Activated T-helper 17 cell treated with anti-CD3 and anti-CD28 coated beads, Interleukin-2, amount 50 U/mL, for 72 hours (primary cell): ENCODE measurements at places on chromosomes 16 and 17.

DNA sequence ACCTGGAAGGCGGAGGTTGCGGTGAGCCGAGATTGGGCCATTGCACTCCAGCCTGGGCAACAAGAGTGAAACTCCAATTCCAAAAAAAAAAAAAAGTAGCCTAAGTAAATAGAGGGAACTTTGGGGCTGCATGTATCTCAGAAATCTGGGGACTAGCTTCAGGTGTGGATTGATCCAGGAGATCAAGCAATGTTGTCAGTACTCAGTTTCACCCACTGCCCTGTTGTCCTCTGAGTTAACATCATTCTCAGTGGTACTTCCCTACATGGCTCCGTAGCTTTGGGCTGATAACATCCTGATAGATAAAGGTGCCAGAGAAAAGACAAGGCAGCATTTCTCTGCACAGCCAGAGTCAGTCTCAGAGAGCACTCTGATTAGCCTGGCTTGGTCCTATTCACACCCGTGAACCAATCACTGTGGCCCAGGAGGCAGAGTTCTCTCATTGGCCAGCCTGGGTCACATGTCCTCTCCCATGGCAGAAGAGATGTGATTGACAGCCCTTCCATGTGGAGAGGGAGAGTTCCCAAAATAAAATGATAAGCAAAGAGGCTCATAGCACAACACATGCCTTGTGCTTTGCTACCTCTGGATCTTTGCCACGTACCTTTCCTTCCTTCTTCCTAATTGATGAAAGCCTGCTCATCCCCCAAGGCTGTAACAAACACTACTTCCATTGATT is 99.6 kb downstream of the ABCC1 start:
- ATAC-seq = peak; percentile 45

- ATAC-seq = no peak
Measured at GRCh38 chr17:27532269-27533263, 76.3 kb downstream of the KSR1 start.

DNA sequence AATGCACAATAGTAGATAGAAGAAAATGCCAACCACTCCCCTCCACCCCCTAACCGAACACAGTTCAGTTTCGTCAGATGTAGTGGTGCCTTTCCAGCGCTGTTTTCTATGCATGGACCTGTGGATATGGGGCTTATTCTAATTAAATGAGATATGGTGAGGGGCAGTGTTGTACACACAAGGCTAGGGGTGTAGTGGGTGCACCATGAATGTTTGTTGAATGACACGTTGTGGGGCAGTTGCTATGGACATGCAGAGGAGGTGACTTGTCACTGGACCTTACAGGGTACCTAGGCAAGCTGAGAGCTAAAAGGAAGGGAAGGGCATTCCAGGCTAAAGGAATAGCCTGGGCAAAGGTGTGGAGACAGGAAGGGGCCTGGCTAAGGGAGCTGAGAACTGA is 3.4 kb downstream of the PDK2 start:
- no peak for ATAC-seq

- peak; percentile 64 for ATAC-seq
Measured at GRCh38 chr16:17461951-17462729, 8.6 kb downstream of the XYLT1 start.

GRCh38 chr17:10646392-10646990 is 10.6 kb downstream of the MYH3 start:
- peak; percentile 46 for ATAC-seq

DNA sequence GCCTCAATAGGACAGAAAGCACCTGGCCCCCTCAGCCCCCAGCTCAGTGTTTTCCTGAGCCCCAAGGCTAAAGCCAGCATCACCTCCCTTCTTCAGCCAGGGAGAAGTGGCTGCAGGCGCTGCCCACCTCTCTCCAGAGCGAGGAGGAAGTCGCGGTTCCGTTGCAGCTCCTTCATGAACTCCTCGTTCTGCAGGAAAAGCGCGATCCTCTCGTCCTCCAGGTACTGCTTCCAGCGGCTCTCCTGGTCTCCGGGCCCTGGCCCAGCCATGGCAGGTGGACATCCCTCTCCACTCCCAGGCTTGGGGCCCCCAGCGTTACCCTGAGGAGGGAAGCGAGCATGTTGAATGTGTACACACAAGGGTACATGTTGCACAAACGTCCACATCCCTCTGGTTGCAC is 22.7 kb upstream of the MRPS23 start:
- no peak for ATAC-seq

DNA sequence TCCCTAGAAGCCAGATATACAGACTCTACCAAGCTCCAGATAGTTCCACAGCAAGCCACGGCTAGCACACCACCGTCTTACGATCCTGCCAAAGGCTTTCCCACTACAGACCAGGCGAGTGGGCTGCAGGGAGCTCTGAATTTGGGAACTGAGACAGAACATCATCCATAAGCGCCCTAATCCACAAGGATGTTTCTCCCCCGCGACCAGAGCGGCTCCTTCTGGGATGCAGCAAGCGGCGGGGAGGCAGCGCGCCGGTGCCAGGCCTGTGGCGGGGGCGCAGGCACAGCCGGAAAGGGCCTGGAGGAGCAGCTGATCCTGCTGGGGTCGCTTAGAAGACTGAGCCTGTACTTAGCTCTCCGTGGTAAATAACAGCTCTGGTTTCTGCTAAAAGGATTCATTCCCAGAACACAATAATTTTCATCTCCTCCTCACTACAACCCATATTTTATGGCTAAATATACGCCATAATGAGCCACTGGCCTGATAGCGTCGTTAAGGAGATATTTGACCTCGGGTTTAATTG is 16.2 kb upstream of the FOXF1 start:
- no peak for ATAC-seq

- peak; percentile 87 for ATAC-seq
Measured at GRCh38 chr16:3214904-3215600, 19.9 kb downstream of the ZNF200 start.

DNA sequence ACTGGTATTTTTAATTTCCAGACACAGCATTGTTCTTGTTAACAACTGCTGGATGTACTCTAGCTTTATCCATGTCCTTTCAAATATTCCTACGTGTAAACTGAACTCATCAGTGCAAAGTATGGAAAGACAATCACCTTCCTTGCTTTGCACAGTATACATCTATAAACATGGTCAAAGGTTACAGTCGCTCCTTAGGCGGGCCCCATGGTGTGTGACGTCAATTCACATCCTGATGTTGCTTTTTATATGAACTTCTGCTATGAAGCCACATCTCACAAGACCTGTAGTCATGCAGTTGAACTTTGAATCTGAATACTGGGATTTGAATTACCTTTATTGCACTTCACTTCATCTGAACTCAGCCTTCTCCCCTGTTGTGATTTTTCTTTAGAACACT is 447.6 kb upstream of the PSMD7 start:
- ATAC-seq = no peak

GRCh38 chr16:29321000-29321393 is 85.5 kb downstream of the NPIPB11 start:
- ATAC-seq = no peak

DNA sequence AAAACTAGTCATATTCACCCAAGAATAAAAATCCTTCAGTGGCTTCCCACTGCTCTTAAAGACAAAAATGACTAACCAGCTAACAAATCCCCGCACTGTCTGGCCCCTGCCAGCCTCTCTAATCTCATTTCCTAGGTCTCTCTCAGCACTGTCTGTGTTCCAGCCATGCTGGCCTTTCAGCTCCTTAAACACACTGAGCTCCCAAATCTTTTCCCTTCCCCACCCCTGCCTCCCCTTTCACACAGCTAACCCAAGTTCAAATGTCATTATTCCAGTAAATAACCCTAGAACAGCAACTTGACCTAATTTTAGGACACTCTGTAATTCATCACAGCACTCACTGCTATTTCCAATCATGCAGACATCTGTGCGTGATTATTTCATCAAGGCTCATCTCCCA is 7.8 kb downstream of the SHCBP1 start:
- no peak for ATAC-seq

DNA sequence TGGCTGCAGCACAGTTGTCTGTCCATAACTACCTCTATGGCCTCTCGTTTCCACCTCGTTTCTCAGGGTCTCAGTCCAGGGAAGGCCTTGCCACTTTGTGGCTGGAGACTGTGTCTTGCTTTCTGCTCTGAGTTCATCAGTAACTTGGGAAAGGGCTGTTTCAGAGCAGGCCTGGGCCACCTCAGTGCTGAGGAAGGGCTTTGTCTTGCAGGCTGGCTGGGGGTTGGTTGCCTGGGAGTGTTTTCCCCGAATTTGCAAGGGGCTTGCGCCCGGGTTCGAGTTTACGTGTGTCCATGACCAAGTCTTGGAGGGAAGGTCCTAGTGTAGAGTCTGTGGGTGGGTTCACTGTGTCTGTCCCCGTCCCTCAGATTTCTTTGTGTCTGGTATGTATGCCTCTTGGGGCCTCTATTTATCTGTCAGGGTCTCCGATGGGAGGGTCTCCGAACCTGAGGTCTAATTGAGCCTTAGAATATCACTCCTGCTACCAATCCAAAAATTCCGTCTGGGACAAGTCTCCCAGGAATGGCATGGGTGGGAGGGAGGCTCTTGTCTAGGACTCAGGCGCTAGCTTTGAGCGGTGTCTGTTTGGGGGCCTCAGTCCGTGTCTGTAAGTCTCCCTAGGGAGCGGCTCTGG is 594 bp upstream of the TGFB1I1 start:
- ATAC-seq = no peak

- no peak for ATAC-seq
Measured at GRCh38 chr17:35236821-35237220, 6.1 kb upstream of the SLFN5 start.

GRCh38 chr17:68222606-68223005 is 25.2 kb upstream of the AMZ2 start:
- ATAC-seq = no peak

DNA sequence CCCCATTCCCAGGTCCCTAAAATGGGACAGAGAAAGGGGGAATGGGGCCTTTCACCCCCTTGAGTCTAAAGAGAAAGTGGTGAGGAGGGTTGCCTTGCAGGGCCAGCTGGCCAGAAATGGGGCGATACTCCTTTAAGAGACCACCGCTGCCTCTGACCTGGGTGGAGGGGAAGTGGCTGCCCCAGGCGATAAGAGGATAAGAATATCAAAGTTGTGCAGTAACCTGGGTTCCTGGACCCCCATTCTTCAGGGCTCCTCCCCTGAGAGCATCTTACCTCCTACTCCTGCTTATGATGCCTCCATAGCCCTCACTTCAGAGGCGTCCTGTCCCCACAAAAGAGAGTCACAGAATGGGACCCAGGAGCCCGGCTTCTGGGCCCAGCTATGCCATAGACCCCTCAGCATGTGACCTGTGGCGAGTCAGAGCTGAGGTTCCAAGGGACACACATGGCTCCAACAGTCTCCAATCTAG is 5.2 kb upstream of the TSPOAP1 start:
- ATAC-seq = no peak

DNA sequence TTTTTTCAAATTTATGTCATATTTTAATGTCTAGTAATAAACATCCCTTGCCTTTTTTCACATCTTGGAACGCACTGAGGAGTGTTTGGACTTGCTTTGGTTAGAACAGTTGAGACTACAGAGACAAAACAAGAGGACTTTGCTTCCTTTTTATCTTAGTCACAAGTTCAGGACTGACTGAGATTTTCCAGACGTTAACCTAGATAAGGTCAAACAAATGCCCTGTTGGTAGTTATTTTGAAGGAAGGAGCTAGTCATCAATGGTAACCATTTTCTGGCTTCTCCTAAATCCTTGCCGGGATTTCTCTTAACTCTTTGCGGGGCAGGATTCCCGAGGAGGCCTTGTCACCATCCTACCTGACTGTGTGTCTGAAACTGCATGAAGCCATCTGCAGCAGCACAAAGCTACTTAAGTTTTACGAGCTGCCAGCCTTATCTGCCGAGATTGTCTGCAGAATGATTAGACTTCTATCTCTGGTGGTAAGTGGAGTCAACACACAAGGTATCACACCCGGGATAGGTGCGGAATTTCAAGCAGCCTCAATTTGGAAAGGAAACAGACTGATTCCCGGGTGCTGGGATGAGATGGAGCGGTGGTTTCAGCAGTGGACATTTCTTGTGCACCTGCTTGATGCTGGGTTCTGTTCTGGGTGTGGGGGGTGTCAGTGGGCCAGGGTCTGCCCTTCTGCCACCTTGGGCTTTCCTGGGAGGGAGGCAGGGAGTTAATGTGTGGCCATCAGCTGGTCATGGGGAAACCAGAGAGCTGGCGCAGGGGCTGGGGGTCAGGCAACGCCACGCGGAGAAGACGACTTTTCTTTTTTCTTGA is 48.3 kb downstream of the RNF213 start:
- ATAC-seq = peak; percentile 78

DNA sequence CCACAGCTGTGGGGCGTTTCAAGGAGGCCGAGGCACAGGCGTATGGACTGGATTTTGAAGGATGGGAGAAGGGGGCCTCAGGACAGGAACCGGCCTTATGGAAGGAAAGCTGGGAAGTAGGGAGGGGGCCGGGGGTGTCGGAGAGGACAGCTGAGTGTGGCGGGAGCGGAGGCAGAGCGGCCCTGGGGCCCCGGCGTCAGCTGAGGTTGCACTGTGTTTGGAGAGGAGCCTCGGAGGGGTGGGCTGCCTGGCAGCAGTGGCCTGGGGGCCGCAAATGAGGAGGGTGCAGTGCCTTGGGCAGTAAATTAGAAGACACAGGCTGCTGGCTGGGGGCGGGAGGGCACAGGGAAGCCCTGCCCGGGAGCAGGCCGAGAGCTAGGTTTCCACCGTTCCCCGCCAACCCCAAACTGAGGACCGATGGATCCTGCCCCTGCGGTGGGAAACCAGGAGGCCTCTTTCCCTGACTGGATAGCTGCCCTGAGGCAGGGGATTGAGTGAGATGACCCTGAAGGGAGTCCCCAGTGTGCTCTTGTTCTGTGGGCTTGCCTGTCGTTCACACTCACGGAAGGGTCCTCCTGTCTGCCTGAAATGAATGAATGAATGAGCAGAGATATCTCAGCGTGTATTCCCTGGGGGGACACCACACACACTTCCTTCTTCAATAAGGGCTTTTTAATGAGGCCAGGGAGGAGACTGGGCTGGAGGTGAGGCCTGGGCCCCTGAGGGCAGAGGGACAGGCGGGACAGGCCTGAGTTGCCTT is 18.4 kb downstream of the FOXJ1 start:
- ATAC-seq = no peak

GRCh38 chr17:73320601-73321264 is 8.9 kb upstream of the CDC42EP4 start:
- no peak for ATAC-seq

DNA sequence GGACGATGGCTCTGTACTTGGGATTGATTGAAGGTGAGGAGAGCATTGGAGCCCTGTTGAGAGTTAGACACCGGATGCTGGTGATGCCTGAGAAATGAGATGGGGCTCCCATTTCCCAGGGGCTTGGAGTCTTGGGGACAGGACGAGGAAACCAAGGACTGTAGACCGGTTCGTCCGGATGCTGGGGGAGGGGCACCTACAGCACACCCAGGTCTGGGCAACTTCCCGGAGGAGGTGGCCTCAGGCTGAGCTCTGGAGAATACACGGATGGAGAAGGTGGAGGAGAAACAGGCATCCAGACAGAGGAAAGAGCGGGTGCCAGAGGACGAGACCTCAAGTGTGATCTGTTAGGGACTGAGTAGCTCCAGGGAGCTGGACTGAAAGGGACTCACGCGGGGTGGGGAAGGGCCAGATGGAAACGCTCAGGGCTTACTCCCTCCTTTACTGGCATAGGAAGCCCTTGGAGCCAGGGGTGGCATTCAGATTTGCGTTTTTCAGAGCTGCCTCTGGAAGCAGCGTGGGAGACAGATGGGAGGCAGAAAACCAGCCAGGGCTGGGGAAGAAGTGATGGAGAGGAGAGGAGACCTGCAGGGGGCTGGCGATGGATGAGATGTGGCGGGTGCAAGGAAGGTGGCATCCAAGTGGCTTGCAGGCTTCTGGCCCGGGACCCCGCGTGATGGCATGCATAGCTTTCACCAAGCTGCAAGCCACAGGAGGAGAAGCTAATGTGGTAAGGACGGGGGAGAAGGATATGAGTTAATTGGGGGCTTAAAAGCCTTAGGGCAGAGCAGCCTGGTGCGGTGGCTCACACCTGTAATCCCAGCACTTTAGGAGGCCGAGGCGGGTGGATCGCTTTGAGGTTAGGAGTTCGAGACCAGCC is 8.3 kb downstream of the C1QTNF1 start:
- ATAC-seq = no peak
